Anterior cingulate cortex (tissue), 58 donors: ENCODE measurements at places on chromosomes 7 and 10.

DNA sequence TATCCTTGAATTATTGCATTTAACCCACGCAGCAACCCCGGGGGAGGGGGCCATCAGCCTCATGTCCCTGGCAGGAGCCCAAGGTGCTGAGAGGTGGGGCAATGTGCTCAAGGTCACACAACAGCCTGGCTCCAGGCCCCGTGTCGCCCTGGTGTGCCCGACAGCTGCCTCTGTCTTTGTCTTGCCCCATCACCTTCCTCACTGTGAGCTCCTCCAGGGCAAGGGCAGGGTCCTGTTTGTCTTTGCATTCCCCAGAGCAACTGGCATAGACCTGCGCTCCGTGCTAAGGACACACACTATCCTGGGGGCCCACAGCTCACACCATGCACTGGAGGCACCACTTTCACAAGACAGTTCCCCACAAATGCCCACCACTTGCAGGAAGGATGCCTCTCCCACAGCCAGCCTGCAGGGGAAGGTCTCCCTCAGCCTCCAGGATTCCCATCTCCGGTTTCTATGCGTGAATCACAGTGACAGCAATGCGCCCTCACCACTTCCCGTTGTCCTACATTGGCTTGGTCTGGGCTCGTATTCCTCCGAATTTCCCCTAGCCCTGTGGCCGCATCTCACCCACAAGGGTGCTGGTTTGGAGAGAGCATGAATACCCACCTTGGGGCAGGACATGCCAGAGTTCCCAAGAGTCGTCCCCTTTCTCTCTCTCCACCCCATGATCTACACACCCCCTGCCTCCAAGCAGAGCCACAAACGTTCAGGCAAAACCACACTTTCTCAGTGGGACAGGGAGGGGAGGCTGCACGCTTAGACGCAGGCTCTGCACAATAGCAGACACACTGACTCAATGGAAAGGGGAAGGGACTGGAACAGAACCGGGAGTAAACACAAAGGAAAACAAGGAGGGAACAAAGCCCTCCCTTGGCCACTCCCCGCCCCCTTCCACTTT, 10.3 kb downstream of the ITPRIP start:
- DNase-seq = no peak

- no peak for DNase-seq
Measured at GRCh38 chr10:93404048-93404354, 78.1 kb downstream of the MYOF start.

DNA sequence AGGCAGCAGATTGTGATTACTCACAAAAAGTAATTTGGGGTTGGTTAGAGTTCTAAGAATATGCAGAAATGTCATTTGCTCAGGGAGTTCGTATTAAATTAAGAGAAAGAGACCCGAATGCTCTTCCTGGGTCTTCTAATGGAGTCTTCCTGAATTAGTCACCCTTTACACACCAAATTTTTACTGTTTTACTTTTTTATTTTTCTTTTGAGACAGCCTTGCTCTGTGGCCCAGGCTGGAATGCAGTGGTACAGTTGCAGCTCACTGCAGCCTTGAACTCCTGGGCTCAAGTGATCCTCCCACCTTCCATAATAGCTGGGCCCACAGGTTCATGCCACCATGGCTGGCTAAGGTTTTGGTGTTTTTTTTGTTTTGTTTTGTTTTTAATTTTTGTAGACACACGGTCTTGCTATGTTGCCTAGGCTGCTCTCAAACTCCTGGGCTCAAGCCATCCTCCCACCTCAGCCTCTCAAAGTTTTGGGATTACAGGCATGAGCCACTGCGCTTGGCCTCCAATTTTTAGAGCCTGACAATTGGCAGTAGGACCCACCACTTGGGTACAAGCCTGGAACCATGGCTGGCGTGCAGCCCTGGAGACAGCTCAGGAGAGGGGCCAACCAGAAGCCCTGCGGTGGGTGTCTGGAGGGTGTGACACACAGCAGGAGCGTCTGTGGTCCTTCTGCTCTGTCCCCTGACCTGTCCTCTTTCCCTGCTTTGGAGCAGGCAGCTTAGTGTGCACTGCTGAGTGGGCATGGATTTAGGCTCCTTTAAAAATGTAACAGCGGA, 16.4 kb upstream of the BHLHA15 start:
- DNase-seq = no peak

DNA sequence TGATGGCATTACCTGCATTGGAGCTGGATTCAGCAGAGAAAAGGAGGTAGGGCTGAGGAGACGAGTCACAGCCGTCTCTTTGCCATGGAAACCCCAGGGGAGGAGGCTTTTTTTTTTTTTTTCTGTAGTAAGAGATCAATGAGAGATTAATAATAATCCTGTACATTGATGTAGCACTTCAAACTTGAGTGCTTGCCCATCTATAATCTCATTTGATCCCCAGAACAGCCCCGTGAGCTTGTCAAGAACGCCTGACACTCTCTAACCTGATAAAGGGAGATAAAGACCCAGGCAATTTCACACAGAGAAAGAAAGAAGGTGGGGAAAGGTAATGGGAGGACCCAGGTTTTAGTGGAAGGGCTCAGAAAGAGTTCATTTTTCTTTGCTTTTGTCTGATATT, 195.2 kb upstream of the FOXK1 start:
- no peak for DNase-seq

GRCh38 chr7:100035876-100036275, 13.7 kb upstream of the ZSCAN21 start:
- DNase-seq = no peak

GRCh38 chr7:98151884-98152283, 45.2 kb downstream of the LMTK2 start:
- no peak for DNase-seq

GRCh38 chr7:101859411-101860106, 42.1 kb downstream of the CUX1 start:
- DNase-seq = no peak

- DNase-seq = no peak
Measured at GRCh38 chr7:28649189-28649588, 236.9 kb downstream of the CREB5 start.

- no peak for DNase-seq
Measured at GRCh38 chr10:89471110-89471809, 56.9 kb downstream of the IFIT5 start.

- DNase-seq = no peak
Measured at GRCh38 chr10:133353202-133353959, 4.4 kb downstream of the FUOM start.

- DNase-seq = no peak
Measured at GRCh38 chr10:61779950-61780659, 117.4 kb downstream of the CABCOCO1 start.

DNA sequence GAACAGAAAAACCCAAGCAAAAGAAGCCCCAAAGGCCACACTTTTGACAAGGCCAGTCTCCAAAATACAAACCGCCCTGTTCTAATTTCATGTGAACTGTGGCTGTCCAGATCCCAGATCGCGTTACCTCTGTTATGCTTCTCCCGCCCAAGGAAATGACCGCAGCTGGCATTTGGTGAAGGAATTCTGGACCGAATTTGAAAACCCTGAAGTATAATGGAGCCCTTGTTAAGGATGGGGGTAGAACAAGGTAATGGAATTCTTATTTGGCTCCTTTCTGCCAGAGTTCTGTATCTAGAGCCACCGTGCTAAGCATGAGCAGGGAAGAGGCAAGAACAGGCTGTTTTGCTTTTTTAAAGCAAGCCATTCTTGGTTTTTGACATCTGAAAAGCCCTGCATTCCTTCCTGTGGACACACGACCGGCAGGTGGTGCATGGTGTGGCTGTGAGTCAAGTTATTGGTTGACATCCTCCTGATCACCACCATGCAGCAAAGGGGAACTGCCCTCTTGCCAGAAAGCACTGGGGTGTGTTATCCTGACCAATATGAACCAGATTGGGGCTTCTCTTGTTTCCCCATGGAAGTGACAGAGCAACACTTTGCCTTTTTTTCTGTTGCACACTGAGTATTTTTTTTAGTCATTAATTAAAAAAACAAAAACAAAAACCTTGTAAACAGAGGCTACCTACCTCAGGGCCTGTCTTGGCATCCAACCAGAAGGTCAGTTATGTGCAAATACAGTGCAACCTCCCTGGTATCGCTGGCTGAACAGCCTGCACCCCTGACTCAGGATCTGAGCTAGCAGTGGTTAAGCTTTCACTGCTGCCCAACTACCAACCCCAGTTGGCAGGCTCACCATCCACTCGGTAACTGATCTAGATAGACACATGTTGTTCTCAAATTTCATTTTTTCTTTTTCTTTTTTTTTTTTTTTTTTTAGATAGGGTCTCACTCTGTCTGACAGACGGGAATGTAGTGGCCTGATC, 14.2 kb downstream of the UCMA start:
- no peak for DNase-seq

- no peak for DNase-seq
Measured at GRCh38 chr10:52332815-52333214, 18.7 kb downstream of the DKK1 start.

GRCh38 chr10:125231116-125231812, 70.9 kb upstream of the CTBP2 start:
- DNase-seq = no peak

GRCh38 chr10:117761695-117762094, 219.1 kb downstream of the EMX2 start:
- DNase-seq = no peak

DNA sequence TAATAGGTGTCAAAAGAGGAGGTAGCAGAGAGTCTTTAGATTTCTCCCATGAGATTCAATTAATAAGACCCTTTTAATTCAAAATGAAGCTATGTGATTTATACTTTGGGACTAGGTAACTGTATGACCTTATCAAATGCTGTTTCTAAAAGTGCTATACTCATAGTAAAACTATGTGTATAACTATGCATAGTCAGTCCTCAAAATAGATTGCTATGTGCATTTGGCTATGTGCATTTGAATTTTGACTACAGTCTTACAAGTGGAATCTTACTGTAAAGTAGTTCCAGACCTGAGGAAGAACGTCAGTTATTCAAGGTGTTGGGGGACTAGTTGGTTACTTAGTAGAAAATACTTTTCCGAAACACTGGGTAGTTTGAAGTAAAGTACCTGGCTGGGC, 36.9 kb downstream of the ADD3 start:
- DNase-seq = no peak

- no peak for DNase-seq
Measured at GRCh38 chr7:7134046-7134445, 48.3 kb upstream of the C1GALT1 start.

DNA sequence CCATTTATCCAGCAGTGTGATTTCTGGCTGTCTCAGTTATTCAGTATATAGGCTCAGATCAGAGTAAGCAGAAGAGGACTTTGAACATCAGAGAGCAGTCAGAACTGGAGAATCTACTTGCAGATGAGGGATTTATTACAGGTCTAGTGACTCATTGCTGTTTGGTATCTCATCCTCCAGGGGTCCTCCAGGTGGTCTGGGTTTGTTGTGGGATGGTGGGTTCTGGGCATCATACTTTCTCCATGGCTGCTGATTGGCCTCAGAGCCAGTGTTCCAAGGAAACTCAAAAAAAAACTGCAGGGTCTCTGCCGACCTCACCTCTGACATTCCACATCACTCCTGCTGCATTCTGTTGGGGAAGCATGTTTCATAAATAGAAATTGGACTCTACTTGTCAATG, 214.8 kb downstream of the CNTNAP2 start:
- DNase-seq = no peak

DNA sequence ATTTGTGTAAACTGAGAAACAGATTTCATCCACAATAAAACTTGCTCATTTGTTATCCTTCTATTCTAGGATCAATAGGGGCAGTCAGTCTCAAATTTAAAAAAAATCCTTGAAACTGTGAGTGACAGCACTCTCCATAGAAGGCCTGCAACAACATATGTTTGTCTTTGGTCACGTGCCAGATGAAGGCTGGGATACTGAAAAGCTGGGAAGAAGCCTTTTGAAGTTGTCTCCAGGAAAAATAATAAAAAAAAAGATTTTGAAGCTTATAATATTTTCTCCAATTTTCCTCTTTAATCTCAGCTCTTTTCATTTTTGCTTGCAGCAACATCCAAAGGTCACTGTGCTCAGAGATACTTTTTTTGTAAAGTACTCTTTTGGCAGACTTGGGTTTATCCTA, 128.6 kb upstream of the SLC26A5 start:
- no peak for DNase-seq

DNA sequence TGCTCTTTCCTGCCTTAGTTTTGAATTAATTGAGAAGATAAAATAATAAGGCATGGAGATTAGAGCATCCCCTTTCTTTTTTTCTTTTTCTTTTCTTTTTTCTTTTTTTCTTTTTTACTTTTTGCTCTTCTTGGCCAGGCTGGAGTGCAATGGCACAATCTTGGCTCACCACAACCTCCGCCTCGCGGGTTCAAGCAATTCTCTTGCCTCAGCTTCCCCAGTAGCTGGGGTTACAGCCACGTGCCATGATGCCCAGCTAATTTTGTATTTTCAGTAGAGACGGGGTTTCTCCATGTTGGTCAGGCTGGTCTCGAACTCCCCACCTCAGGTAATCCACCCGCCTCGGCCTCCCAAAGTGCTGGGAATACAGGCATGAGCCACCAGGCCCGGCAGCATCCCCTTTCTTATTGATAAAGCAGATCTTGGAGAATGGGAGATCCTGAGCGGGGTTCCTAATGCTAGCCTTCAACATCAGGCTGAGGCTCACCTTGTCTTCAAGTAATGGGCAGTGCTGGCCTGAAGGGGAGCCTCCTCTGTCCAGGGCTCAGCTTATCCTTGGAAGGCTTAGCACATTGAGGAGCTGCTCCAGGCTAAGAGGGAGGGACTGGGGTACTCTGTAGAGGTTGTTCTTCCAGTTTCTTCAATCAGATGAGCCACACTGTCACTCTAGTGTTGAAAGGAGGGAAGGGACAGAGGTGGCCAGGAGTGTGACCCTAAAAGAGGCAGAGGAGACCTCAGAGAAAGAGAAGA, 27.9 kb downstream of the GSTO2 start:
- no peak for DNase-seq

DNA sequence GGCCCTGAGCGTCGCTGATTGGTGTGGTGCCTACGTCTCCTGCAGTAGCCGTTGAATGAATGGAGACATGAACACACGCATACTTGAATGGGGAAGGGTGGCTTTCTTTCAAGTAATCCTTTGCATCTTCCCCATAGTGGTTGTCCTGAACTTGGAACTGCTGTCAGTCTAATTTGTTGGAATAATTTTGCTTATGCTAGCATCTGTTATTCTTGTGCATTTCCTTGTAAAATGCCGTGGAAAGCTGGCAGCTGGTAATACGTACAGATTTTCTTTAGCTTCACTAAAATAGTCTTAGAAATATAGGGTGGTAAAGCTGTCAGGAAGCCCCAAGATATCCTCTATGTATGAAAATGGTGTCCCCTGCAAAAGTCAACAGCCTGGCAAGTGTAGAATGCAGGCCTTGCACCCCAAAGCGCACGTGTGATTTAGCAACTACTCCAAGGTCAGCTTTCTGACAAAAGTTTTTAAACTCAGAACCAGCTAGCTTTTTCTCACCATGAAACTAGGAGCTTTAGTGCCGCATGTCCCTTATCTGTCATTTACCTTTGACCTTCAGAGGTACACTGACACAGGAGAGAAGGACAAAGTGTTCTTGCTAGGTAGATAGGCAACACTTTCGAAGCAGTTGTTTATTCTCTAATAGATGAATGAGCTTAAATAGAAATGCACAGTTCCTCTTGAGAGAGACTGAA, 70.8 kb downstream of the RBM33 start:
- DNase-seq = no peak

DNA sequence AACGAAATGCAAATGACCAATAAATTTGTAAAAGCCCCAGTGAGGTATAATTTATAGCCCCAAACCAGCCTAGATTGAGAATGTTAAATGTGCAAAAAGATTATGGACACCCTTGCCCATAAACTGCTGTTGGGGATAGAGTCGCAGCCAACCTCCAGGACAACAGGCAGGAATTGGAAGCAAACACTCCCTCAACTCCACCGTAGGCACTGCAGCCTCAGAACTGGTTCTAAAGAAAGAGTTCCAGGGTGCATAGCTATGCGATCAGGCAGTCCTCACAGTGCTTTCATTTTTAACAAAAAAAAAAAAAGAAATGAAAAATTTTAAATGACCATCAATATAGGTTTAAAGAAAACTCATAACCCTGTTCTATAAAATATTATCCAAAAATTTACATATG, 86.2 kb downstream of the CXCL12 start:
- no peak for DNase-seq
